ENCODE measurements at places on chromosomes 7 and 10.
A peak's percentile ranks its signal among the peaks of the same experiment; 100 is the strongest.

GRCh38 chr7:44678101-44678470 is 70.6 kb upstream of the ZMIZ2 start:
- no peak for DNase-seq

DNA sequence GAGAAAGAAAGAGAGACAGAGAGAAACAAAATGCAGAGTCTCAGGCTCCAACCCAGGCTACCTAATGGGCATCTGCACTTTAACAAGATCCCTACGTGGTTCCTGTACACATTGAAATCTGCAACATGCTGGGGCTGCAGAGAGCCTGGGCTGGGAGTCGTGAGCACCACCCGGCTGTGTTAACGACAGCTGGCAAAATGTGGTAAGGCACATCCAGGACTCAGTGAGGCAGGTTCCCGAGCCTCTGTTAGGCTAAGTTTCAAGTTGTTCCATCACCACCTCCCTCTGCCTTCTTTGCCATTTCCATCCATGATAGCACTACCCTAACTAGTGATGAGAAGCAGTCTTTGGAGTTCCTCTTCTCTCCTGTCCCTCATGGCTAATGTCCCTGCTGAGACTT is 1.4 kb downstream of the AKR1B10 start:
- DNase-seq = no peak

DNA sequence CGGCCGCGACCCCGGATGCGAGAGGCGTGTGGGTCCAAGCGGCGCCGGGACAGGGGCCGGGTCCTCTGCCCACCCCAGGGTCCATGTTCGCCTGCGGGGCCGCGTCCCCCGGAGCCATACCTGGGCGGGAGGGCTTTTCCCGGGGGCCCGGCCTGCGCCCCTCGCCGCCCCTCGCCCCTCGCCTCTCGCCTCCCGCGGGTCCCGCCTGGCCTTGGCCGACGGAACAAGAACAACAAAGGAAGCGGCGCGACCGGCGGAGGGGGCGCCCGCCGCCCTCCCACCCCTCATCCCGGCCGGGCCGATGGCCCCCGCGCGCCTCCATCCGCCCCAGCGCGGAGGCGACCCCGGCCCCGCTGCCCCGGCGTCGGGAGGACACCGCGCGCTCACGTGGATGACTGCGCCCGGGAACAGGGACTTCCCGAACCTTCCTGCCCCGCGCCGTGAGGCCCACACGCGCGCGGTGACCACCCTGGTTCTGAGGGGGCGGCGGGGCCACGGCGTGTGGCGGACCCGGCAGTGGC is 348.2 kb downstream of the DNAJB6 start:
- DNase-seq = no peak

DNA sequence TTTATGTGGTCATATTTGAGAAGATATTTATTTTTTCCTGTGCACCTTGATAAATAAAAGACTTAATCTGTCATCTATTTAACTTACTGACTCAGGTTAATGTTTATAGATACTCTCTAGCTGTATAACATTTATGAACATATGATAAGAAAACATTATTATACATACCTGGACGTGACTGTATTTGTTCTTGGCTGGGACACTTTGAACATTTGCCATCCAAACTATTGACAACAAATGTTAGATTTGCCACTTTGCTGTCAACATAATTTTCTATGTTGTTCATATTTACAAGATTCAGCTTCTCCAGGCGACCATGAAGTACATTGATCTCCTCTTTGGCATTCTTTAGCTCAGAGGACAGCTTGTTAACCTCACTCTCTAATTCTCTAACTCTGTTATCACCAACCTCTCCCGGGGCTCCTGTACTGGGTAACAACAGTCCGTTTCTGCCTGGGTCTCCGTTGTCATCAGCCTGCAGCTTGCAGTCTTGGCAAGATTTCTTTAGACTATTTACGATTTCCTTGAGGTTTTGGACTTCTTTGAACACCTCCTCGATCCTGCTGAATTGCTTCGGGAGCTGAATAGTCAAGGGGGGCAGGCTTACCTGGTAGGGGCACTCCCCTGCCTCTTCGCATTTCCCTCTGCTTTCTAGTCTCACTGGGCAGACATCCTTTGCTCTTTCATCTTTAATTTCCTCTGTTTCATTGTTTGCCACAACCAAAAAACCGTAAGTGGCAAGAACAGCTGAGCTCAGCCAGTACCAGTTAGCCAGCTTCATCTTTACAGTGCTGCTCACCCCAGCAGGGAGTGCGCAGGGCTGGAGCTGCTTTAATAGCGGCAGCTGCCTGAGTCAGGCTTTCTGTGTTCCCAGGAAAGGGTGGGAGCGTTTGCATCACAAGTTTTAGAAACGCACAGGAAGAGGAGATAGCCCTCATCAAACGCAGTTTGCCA is at the start of gene FGL2:
Gene FGL2 (minus strand): TSS at position 807 of the 954 bp plus-strand sequence. CDS start 26 bp downstream, at position 781.
- no peak for DNase-seq

DNA sequence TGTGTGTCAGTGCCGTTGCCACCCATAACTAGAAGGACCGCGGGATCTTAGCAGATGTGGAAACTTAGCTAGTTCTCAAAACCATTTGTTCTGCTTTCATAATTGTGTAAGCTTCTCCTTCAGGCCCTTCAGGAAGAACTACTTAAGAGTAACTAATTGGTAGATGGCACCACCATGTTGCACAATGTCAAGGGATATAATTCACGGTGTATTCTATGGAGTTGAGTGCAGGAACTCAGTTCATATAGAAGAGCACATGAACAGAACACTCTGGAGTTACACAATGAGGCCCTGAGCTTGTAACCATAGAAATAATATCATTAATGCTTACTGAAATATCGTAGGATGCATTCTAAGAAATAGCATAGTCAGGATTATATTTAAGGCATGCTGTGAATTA is 126.5 kb upstream of the GAD2 start:
- no peak for DNase-seq

DNA sequence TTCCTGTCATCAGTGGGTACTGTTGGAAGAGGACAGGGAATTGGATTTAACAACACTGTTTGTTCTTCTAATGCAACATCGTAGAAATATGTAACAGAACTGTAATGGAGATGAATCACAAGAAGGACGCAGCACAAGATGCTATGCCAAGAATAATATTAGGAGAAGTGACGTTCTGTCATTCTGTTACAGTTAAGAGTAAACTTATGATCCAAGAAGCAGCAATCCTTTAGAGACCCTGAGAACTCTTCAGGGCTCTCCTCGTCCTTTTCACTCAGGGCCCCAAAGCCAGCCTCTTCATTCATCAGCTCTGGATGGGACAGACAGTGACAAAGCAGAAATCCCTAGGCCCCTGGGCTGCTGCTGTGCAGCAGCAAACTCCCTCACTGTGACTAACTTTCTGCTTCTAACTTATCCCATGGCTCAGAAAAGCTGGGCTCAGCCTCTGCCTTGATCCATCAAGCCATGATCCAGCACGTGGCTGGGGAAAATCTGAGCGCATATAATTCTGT is 8.7 kb upstream of the IL6 start:
- no peak for DNase-seq

DNA sequence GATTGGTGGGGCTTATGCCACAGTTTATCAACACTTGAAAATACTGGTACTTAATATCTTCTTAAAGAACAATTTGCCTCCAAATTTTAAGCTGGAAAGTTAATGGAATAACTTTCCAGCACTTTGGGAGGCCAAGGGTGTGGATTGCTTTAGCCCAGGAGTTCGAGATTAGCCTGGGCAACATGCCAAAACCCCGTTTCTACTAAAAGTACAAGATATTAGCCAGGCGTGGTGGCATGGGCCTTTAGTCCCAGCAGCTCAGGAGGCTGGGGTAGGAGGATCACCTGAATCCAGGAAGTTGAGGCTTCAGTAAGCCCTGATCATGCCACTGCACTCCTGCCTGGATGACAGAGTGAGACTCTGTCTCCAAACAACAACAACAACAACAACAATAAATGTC is 56.0 kb downstream of the PRF1 start:
- peak; percentile 11 for DNase-seq

- peak; percentile 9 for DNase-seq
Observed at GRCh38 chr10:132536241-132536876, 1.2 kb upstream of the INPP5A start.

- DNase-seq = no peak
Observed at GRCh38 chr10:109889867-109890266, 33.4 kb downstream of the XPNPEP1 start.

Measured in hematopoietic multipotent progenitor cell treated with erythropoietin and hydrocortisone succinate and interleukin-3 and kit ligand, for 17 days (in vitro differentiated cells).